ENCODE measurements at places on chromosomes 3 and 15. TPM values are rescaled to one million over a fixed set of nuclear protein-coding genes. Genes with fewer than 3 reads are reported as not detected.

DNA sequence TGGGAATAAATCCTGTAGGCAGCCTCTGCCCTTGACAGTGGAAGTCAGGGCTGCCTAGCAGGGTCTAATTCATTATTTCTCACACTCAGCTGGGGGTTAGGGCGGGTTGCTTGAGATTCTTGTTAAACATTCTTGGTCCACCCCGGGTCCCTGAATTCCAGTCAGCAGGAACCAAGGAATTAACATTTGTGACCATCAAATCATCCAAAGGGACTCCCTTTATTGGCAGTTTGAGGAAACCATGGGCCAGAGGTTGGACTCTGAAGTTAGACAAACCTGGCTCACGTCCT is 122.8 kb downstream of the EEFSEC start:
- H3K27me3 ChIP-seq, result no peaks in the 10 kb centered on the region
- DNase-seq, result no peak
- H3K4me3 ChIP-seq, result no peak overlapping the region
- no peak overlapping the region for H3K27ac ChIP-seq
- no peaks in the 10 kb centered on the region for H3K36me3 ChIP-seq

GRCh38 chr3:13901935-13902584 is 22.2 kb upstream of the WNT7A start:
- no peaks in the 10 kb centered on the region for H3K4me1 ChIP-seq
- H3K27me3 ChIP-seq, result no peaks in the 10 kb centered on the region
- H3K36me3 ChIP-seq, result no peaks in the 10 kb centered on the region
- DNase-seq, result no peak
- H3K4me3 ChIP-seq, result no peak overlapping the region

NMNAT3 gene
- total RNA-seq, result 0.73 TPM

GRCh38 chr3:197350446-197350845 is 52.0 kb upstream of the DLG1 start:
- H3K27me3 ChIP-seq, result peaks cover 5% of the 10 kb centered on the region
- no peaks in the 10 kb centered on the region for H3K36me3 ChIP-seq
- H3K4me1 ChIP-seq, result no peaks in the 10 kb centered on the region

DNA sequence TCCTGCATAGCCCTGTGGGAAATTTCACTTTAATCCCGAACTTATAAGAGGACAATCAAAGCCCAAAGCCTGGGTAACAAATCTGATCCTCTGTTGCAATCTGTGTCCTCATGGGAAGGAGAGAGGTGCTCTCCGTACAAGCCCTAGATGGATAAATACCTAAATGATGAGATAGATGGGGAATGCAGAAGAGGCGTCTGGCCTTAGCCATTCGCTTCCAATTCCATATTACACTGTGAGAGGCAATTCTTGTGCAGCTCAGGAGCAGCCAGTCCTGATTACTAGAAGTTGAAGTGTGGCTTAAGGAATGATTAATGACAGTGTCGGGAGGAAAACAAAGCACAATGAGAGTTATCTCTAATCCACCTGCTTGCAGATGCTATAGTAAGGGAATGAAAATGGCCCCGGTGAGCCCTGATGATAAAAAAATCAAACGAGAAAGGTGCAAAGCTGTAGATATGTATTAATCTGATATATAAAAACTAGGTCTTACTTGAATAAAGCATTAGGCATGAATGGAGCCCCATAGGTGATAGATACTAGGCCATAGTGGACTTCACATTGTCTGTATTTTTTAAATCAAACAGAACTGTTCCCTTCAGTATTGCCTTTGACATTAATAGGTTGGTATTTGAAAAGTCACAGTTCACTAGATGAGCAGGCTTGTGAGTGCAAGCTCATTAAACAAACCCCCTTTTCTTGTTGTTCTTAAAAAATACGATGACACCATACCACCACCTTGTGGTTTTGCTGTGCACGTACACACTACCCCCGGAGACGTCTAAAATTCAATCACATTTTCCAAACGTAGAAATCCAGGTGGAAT is 54.2 kb upstream of the TMCO5A start:
- peaks cover 7% of the 10 kb centered on the region for H3K27me3 ChIP-seq
- H3K36me3 ChIP-seq, result no peaks in the 10 kb centered on the region
- H3K4me1 ChIP-seq, result no peaks in the 10 kb centered on the region

GRCh38 chr3:150105886-150106612 is 135.4 kb upstream of the PFN2 start:
- H3K4me1 ChIP-seq, result no peaks in the 10 kb centered on the region
- H3K27ac ChIP-seq, result no peak overlapping the region
- peaks cover 6% of the 10 kb centered on the region for H3K27me3 ChIP-seq
- H3K4me3 ChIP-seq, result no peak overlapping the region
- H3K36me3 ChIP-seq, result no peaks in the 10 kb centered on the region

DNA sequence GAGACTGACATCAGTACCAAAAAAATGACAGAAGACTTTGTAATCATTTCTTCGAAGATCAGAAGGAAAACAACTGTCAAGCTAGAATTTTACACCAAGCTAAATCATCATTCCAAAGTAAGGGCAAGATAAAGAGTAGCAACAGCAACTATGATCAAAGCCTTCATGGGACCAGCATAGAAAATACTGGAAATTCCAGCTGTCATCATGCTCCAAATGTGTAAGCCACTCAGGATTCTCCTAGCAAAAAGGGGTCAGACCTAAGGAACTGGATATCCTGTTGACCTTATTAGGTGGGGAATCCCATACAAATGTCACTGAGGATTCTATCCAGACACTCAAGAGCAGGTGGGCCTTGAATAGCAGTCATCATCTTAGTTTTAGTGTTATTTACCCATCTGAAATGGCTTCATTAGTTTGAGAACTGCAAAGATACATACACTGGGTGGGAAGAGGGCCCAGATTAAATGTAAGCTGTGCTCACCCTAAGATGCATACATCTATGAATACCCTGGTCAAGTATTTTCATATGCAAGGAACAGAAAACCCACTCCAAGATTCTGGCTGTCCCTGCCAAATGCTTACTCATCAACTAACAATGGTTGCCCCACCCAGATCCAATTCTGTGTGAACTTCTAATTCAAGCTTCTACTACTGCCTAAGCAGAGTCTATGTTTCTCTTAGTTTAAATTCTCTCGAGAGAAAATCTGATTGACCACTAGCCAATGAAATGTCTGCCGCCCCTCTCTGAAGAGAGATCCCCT is 33.5 kb downstream of the CLDN18 start:
- peaks cover 32% of the 10 kb centered on the region for H3K27me3 ChIP-seq
- H3K27ac ChIP-seq, result no peak overlapping the region
- no peak for DNase-seq
- no peaks in the 10 kb centered on the region for H3K36me3 ChIP-seq
- no peaks in the 10 kb centered on the region for H3K4me1 ChIP-seq

DNA sequence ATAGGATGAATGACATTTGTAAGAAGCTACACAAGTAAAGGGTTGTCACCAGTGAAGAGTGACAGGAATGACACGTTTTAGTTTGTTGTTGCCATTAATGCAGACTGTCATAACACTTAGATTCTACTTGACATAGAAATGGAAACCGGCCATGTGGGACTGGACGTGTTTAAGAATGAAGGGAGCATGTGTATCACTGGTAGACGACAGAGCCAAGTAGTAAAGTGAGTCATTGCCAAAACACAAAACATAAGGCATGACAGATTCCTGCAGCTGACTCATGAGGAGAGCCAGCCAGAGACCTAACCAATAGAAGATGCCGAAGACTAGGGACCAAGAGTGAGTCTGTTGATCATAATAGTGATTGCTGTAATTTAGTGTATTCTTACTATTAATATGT is 106.2 kb upstream of the PLAAT1 start:
- no peak overlapping the region for H3K4me3 ChIP-seq
- no peaks in the 10 kb centered on the region for H3K36me3 ChIP-seq

DNA sequence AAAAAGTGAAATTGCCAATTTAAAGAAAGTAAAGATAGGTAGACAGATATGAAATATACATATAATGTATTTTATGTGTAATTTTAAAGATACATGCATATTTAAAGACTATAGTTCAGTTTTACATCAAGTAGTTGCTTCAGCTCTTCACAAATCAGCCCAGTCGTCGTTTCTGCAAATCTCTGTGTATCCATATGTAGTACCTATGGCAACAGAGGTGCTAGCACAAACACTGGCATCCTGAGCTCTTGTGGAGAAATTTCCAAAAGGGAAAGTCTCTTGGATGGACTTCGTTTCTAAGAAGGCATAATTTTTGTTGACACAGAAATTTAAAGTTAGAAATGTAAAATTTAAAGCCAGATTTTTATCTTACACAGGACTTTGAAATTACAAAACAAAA is 1284.7 kb downstream of the ROBO1 start:
- no peak overlapping the region for H3K4me3 ChIP-seq
- H3K4me1 ChIP-seq, result no peaks in the 10 kb centered on the region

DNA sequence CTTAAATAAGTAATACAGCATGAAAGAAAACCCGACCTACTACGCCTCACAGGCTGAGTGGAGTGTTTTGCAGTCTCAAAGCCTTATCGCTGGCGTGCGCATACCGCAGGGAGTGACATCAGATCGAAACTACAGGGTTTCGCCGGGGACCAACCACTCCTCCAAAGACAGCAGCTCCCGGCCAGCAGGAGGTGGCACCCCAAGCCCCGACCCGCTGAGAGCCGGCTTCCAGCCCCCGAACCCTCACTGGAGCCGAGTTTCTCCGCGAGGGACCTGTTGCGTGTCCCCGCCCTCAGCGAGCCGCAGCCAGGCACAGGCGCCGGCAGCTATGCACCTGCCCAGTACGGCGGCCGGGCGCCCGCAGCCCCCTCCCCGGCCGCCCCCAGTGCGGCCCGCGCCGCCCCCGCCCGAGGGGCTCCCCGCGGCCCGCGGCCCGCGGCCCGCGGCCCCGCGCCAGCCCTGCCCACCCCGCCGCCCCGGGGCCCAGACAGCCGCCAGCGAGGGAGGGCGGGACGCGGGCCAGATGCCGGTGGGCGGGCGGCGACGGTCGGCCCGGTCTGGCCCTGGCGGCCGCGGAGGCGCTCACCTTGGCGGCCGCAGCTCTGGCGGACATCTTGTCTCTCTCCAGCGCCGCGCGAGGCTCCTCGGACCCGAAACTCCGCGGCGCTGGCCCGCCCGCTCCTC is 710 bp downstream of the TJP1 start:
- H3K27me3 ChIP-seq, result peaks cover 58% of the 10 kb centered on the region
- peak; percentile 68 for DNase-seq
- H3K4me3 ChIP-seq, result no peak overlapping the region
- peaks cover 10% of the 10 kb centered on the region for H3K36me3 ChIP-seq

DNA sequence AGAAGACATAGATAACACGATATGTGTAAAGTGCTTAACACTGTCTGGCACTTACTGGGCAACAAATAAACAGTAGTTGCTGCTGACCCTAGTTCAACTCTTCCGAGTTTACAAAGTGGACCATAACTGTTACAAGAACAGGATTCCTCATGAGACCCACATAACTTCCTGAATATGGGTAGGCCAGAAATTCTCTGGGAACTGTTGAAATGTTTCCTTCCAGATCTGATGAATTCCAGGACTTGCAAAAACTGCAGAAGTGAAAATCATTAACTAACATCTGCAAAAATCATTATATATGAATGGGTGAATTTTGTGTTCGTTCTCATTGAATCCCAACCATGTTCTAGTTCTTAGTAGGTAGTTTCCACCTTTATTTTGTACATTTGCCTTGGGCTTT is 181.7 kb upstream of the MME start:
- no peaks in the 10 kb centered on the region for H3K4me1 ChIP-seq
- no peak overlapping the region for H3K4me3 ChIP-seq
- DNase-seq, result no peak
- no peak overlapping the region for H3K27ac ChIP-seq
- no peaks in the 10 kb centered on the region for H3K36me3 ChIP-seq

- no peaks in the 10 kb centered on the region for H3K36me3 ChIP-seq
- H3K4me1 ChIP-seq, result peaks cover 4% of the 10 kb centered on the region
- H3K27me3 ChIP-seq, result no peaks in the 10 kb centered on the region
- H3K27ac ChIP-seq, result no peak overlapping the region
- DNase-seq, result no peak
- H3K4me3 ChIP-seq, result no peak overlapping the region
These were observed 45.8 kb downstream of the HAPLN3 start for GRCh38 chr15:88849376-88850072.

CASR gene
- total RNA-seq, result not detected

DNA sequence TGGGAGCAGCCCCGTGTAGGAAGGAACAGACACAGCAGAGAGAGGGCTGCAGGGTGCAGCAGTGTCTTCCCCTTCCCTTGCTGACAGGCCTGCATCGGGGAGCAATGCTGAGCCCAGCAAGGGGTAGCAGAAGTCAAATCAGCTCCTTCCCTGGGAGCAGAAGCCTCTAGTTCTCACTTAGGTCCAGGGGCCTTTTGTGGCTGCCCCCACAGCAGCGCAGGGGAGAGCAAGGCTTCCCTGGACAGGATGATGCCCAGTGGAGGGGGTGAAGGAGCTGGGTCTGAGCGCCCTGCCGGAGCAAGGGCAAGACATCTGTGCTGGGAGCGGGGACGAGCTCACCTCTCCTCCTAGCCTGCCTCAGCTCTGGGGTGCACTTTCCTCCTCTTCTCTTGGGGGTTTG is 827 bp downstream of the PLCB2 start:
- H3K27ac ChIP-seq, result peak overlapping the region; percentile 98
- peaks cover 13% of the 10 kb centered on the region for H3K36me3 ChIP-seq
- peaks cover 31% of the 10 kb centered on the region for H3K4me1 ChIP-seq
- peak overlapping the region; percentile 92 for H3K4me3 ChIP-seq
- peaks cover 6% of the 10 kb centered on the region for H3K27me3 ChIP-seq

GRCh38 chr3:154023148-154023547 is 98.0 kb upstream of the ARHGEF26 start:
- DNase-seq, result no peak
- H3K4me3 ChIP-seq, result no peak overlapping the region
- H3K36me3 ChIP-seq, result no peaks in the 10 kb centered on the region

- H3K27me3 ChIP-seq, result peaks cover 6% of the 10 kb centered on the region
- H3K27ac ChIP-seq, result no peak overlapping the region
- DNase-seq, result no peak
- H3K36me3 ChIP-seq, result no peaks in the 10 kb centered on the region
- H3K4me3 ChIP-seq, result no peak overlapping the region
- no peaks in the 10 kb centered on the region for H3K4me1 ChIP-seq
These were observed 45.8 kb downstream of the ALDH1A2 start for GRCh38 chr15:58019503-58020376.

All from activated CD4-positive, alpha-beta T cell treated with anti-CD3 and anti-CD28 coated beads, Interleukin-2, amount 10 ng/mL, durations not matched to agents 24 days and 14 days (primary cell).